ENCODE measurements at places on chromosomes 4 and X.

- DNase-seq, result no peak
Measured at GRCh38 chr4:7238300-7238960, 46.1 kb downstream of the SORCS2 start.

GRCh38 chr4:151799417-151800012 is 38.7 kb upstream of the GATB start:
- no peak for DNase-seq

DNA sequence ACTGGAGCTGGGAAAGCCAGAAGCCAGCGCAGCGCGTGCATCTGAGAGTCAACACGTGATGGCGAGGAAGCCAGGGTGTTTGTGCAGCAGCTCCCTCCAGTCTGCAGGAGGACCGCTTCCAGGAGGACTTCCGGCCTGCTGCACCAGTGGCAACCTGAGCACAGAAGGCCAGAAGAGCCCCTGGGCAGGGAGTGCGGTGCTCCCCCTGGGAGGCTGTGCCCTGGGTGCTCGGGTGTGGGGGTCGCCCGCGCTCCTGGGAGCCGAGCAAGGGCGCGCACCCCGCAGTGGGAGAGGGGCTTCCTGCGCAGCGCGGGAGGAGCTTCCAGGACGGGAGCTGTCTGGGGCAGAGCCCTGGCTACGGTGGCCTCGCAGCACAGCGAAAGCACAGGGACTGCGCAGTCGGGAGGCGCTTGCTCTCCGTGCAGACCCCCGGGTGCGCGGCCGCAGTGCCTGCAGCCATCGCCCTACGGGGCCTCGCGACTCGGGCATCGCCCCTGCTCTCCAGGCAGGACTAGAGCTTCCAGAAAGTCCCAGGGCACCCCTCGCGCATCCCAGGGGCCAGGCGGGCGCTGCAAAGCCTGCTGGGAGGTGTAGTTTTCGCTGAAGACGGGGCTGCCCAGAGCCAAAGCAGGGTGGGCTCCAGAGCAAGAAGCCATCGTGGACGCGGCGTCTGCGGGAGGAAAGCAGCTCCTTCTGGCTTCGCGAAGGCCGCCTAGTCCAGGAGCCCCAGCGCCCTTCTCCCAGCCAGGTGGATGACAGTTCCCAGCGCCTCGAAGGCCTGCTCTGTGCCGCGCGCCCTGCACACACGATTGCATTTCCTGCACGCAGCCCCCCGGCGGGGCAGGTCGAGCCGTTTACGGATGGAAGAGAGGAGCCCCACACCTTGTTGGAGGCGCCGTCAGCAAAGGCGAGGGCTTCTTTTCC is 24.1 kb upstream of the WFS1 start:
- no peak for DNase-seq

DNA sequence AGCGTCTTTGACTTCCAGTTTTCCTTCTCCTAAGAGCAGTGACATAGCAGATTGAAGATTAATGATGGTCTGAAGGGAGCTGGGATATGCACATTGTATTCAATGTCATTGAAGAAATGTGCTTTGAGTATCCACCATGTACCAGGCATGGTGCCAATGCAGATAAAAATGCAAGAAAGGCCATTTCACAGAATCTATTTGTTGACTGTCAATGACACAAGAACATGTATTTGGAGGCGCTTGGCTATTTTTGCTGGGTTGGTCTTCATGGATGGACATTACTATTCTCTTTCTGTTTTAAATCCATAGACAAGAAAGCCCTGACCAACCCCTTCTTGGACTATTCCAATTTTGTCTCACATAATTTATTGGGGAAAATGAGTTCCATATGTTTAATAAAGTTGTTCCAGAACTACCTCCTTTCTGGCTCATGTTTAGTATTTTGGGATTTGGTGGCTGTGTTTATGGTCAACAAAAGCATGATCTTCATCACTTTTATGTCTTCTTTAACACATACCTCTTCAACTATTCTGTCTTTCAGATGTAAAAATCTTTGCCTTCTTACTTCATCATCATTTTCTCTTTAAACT is 174.5 kb downstream of the CPE start:
- no peak for DNase-seq

- no peak for DNase-seq
Measured at GRCh38 chr4:4762909-4763821, 96.3 kb upstream of the MSX1 start.

- no peak for DNase-seq
Measured at GRCh38 chr4:30495251-30495650, 224.9 kb upstream of the PCDH7 start.

DNA sequence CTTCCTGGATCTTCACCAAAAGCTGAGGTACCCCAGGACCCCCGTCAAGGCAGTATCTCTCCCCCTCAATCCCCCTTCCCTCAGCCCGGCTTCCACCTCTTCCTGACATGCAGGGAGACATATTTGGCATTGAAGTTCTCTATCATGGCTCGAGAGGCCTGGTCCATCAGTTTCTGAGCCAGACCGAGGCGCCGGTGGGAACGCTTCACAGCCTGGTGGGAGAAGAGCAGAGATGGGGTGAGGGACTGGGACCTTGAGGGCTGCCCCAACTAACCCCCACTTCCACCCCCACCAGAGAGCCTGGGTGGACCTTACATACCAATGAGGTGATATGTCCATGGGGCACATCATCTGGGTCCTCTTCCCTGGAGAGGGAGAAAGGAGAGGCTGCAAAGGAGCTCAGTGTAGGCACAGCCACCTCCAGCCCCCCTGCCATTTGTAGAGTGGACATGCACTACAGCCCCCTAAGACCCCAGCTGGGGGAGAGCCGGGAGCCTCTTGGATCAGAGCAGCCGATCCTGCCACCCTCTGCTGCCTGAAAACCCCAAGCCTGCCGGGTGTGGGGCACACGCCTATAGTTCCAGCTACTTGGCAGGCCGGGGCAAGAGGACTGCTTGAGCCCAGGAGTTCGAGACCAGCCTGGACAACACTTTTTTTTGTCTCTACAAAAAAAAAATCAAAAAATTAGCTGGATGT is 2.5 kb downstream of the NAA10 start:
- no peak for DNase-seq

DNA sequence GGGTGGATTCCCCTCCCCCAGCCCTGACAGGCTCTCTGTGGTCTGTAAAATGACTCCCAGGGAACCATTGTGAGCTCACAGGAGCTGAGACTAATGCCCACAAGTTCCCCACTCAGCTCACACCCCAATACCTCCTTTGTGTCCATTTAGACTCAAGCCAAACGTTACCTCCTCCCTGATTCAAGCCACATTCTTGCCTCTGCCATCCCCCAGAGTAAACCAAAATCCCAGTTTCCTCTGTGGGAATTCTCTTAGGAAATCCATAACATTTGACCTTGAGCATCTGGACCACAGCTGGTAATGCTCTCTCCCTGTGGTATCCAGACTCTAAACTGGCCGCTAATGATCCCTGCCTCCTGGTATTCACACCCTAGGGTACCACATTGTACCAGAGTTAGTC is 26.3 kb upstream of the KDM5C start:
- no peak for DNase-seq

DNA sequence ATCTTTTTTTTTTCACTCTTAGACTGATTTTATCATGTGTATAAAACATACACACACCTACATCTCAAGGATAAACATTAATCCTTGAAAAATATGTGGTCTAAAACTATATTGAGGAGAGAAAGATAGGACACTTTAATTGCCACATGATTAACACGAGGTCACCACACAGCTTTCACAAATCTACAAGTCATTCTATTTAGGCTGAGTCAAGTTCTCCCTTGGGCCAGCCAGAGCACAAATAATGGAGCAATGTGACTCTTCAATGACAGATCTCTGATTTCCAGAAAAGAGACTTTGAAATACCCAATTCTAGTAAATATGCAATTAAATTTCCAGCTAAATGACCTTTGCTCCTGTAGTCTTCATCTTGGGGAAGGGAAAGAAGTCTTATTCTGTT is 12.9 kb upstream of the ADH4 start:
- DNase-seq, result no peak

DNA sequence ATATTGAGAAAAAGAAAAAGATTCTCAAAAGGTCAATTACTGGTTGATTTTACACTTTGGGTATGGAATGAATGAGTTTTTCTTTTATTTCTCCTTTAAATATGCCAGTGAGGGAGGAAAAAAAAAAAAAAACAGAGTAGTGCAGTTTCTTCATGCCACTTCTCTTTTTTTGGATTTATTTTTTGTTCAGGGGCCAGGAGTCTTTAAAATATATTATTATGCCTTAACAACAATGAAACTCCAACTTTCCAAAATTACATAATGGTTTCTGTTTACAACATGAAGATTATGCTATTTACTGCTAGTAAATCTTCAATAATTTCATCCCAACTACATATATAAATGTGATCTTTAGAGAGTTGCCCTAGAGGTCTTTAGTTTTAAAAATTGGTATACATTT is 31.9 kb downstream of the DTHD1 start:
- no peak for DNase-seq

GRCh38 chrX:17642891-17643290 is 94.4 kb upstream of the SCML1 start:
- DNase-seq, result no peak

- DNase-seq, result no peak
Measured at GRCh38 chrX:153924149-153924861, 1.8 kb downstream of the ARHGAP4 start.

DNA sequence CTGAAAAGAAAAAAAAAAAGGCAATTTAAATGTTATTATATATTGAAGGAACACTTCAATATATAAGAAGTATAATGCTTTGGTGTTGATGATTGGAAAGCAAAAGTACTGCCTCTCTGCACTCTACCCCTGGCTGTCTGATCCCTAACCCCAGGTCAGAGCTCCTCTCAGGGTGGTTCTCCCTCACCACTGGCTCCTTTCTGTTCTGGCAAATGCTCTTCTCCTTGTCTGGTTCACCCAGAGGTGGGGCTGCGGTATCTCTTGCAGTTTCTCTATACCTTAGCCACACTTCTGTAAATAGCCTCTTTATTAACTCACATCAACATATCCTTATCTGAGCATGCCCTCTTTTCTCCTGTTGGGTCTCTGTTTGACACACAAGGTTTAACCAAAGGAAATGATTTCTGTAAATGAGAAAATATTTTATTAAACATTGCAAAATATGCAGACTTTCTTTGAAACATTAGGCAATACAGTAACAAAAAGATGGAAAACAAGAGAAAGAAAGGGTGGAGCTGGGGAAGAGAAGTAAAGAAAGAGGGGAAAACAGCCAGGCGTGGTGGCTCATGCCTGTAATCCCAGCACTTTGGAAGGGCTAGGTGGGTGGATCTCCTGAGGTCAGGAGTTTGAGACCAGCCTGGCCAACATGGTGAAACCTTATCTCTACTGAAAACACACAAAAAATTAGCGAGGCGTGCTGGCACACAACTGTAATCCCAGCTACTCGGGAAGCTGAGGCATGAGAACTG is 45.7 kb downstream of the ING2 start:
- no peak for DNase-seq

DNA sequence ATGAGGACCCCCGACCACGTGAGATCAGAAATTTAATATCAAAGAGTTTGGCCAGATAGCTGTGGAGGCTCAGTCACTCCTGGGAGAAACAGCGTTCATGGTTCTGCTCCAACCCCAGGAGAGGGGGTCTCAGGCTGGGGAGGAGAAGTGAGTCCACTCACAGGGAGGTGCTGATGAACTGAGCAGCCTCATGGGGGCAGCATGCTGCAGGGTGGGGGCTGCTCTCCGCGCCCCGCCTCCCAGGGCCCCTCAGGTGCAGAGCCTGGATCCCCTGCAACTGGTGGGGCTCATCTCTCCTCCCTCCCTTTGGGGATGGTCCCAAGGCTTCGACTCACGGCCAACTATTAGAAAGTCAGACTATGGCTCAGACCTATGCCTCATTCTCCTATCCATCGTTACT is 26.6 kb upstream of the C4orf50 start:
- no peak for DNase-seq

- DNase-seq, result no peak
Measured at GRCh38 chr4:56186808-56187523, 200.3 kb downstream of the AASDH start.

DNA sequence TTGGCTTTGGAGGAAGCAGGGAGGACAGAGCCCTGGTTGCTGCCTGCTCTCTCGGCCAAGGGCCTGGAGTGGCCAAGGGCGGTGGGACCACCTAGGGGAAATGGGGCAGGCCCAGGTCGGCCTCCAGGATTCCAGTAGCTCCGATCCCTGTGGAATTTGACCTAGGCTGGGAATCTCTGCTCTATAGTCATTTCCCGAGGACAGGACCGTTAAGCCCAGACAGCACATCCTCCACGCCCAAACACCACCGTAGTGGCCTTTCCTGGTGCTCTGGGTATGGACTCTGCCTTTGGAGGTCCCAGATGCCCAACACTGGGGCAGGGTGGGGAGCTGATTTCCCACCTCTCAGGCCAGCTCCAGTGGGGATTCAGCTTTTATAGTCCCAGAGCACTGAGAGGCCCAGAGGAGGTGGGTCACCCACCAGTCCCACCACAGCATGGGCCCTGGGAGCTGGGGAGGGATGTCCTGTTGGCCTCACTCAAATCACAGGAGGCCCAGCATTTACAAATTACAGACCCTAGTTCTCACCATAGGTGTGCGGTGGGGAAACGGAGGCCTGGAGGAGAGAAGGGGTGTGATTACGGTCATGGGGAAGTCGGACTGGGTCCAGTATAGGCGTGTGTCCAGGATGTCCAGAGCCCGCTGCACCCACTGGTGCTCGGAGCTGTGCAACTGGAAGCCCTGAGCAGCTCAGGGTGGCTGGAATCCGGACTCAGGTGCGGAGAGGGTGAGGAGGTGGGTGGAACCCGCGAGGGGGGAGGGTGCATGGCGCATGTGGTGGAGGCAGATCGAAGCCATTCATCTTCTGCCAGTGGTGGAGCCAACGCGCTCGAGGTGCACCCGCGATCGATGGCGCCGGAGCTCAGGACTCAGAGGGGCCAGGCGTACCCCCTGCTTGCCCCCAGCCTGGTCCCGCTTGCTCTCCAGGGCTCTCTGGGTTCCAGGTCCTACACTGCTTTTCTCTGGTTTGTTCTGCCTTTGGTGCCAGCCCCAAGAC is 7.7 kb downstream of the HMX1 start:
- no peak for DNase-seq

GRCh38 chr4:629915-630641 is 4.7 kb downstream of the PDE6B start:
- DNase-seq, result no peak

DNA sequence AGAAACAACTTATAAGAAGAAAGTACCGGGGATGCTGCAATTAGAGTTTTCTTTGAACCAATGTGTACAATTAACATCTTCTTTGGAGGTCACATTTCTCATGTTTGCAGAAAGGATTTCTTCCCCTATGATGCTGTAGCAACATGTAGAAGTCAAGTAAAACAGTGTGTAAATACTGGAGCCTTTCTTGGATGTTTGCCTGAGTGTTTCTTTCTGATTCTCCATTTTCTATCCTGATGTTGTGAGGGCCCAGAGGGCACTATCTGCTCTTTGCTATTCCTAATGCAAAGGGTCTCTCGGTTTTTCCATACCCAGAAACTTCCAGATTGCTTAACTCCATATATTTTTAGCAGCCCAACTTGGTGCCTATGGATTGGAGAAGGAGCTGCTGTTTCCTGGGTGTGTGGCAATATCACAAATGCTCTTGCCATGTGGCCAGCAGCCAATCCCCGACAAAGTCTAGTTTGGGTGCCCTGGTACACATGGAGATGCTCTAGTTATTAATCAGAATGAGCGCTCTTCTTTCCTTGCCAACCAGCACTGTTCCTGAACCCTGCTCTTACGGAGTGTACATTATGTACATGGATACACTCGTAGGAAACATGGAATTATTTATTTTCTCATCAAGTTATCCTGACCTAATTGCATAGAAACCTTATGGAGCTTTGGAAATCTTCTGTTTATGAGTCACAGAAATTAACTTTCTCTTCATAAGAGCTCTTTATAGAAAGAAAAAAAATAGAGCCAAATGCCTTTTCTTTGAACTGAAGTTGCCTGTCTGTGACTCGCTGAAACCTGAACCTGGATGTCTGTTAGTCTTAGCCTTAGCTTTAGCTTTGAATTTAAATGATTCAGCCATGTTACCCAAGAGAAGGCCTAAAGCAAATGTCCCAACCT is 67.0 kb upstream of the GPC4 start:
- no peak for DNase-seq

- no peak for DNase-seq
Measured at GRCh38 chr4:24805067-24805466, 9.7 kb downstream of the SOD3 start.
